Activated CD4-positive, alpha-beta T cell treated with anti-CD3 and anti-CD28 coated beads for 36 hours (primary cell): ENCODE measurements at places on chromosomes 7 and 10. TPM values are rescaled to one million over a fixed set of nuclear protein-coding genes. Genes with fewer than 3 reads are reported as not detected.

TMEM130 gene
- total RNA-seq = not detected

- DNase-seq = no peak
Measured at GRCh38 chr7:767580-767940, 40.5 kb upstream of the PRKAR1B start.

- peak; percentile 43 for DNase-seq
Measured at GRCh38 chr10:123144697-123145541, 3.0 kb upstream of the HMX2 start.

GRCh38 chr7:153193144-153193595, 433.6 kb downstream of the ACTR3B start:
- peak; percentile 39 for DNase-seq

DNA sequence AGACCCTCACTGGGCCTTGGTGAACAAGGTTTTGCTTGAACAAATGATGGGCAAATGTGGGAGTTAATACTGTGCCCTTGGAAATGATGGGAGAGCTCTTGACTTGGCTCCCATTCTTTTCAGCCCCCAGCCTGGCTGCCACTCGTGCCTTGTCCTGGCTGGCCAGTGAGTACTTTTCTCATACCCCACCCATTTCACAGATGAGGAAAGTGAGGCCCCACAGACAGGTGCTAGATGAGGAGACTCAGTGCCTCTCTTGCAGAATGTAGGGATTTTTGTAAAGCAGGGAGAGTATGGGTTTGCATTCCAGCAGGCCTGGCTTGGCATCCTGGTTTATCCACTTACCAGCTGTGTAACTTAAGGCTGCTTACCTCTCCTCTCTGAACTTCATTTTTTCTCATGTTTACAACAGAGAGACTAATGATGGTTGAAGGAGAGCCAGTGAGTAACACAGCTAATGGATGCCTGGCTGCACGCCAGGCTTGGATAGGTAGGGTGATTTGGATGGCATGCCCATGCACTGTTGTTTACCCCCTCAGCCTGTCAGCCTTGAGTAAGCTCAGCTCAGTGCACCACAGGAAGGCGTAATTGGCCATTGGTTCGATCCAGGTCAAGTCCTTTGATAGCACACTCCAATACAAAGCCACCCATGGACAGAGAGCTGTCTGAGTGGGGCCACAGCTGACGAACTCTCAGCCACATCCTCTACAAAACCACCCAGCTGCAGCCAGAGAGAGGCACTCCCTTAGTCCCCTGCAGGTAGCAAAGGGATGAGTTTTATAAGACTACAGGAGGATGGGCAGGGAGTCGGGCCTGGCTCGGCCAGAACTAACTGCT, 436.8 kb downstream of the RPS24 start:
- no peak for DNase-seq

DNA sequence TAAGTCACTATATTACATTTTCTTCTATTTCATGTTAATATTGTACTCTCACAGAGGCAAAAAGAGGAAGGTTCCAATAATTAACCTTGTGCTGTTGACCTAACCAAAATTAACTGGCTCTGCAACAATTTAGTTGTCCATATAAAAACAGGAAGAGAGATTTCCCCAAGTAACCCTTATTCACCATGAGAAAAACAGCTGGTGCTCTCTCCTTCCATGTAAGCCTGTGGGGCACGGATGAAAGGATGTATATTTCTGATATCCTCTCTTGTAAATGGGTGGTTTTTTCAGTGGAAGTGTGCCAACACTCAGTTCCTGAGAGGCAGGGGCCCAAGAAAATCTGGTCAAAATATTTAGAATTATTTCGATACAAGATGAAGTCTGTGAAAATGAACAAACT, 358.1 kb downstream of the CRPPA start:
- DNase-seq = no peak

DNA sequence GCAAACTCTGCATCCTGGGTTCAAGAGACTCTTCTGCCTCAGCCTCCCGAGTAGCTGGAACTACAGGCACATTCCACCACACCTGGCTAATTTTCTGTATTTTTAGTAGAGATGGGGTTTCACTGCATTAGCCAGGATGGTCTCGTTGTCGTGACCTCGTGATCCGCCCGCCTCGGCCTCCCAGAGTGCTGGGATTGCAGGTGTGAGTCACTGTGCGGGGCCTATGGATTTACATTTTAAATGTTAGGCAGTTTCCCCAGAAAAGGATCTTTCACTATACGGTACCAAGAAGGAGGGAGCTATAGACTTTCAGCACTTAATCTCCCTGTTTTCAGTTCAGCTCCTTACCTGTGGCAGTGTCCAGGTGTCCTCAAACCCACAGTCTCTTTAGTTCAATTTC, 50.8 kb downstream of the SIRT1 start:
- DNase-seq = no peak

DNA sequence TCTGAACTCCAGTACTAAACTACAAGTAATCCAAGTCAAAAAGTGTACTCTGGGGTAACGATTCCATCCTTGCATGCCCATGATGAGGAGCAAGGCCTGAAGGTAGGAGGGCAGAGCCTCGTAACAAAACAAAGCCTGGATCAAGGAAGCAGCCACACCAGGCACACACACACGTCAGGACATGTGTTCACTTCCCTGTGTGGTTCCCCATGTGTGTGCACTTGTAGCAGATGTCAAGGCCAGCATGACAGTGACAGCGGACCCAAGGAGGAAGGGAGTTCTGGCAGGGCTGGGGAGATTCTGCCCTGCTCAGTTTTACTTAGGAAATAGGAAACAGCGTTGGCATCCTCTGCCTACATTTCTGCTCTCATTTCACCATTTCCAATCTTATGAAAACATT, 92.8 kb downstream of the ALOX5 start:
- no peak for DNase-seq

IDI2 gene
- not detected for total RNA-seq

CYP2E1 gene
- 0.25 TPM for total RNA-seq

NOS3 gene
- total RNA-seq = 11.1 TPM
